ENCODE measurements at places on chromosomes 2 and 18. TPM values are rescaled to one million over a fixed set of nuclear protein-coding genes. Genes with fewer than 3 reads are reported as not detected.

Gene PFN4
- not detected for total RNA-seq

Gene TXNDC2
- total RNA-seq, result not detected

Gene CTAGE1
- total RNA-seq, result not detected

DNA sequence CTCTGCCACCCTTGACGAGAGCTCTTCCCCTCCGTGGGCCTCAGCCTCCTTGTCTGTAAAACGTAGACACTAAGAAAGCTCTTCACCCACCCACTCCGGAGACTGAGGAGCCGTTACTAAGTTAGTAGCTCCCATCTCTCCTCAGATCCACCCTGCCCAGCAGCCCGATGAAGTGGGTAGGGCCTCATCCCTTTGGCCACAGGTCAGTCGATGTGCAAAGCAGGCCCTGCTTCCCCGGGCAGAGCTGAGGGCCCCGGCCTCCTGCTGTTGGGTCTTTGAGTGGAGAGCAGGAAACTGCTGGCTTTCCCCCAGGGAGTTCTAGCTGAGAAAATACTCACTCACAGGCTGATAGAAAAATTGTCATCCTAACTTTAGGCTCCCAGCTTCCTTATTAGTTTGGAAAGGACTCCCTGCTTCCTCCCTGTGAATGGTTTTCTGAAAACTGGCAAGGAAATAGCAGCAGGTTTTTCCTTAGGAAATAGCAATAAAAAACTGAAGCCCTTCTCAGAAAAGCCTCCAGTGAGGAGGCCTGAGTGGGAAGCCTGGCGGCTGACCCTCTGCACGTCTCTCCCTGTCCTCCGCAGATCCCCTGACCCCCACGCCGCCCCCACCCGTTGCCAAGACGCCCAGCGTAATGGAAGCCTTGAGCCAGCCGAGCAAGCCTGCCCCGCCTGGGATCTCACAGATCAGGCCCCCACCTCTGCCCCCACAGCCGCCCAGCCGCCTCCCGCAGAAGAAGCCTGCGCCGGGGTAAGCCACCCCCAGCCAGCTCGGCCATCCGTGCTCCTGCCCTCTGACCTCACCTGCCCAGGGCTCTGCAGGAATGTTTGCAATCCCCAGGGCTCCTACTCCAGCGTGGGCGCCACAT, 30.2 kb downstream of the ITGB1BP1 start:
- DNase-seq, result peak; percentile 38

DNA sequence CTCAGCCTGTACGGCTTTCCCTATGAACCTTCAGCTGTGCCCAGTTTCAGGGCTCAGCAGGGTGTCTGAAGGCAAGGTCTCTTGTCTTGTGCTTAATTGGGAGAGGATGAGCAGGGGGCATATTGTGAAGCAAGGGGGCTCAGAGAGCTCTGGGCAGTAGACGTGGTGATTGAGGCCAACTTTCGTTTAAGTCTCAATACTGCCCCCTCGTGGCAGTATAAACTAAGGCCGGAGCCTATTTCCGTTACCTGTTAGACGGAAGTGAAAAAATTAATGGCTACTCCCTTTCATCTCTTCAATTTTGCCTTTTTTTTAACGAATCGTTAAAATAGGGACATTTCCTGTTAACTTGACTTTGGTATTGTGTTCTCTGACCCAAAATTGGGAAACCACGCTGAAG, 193.4 kb downstream of the TDRD15 start:
- peak; percentile 64 for DNase-seq

GRCh38 chr2:9914384-9915065, 37.0 kb upstream of the GRHL1 start:
- no peak for DNase-seq

DNA sequence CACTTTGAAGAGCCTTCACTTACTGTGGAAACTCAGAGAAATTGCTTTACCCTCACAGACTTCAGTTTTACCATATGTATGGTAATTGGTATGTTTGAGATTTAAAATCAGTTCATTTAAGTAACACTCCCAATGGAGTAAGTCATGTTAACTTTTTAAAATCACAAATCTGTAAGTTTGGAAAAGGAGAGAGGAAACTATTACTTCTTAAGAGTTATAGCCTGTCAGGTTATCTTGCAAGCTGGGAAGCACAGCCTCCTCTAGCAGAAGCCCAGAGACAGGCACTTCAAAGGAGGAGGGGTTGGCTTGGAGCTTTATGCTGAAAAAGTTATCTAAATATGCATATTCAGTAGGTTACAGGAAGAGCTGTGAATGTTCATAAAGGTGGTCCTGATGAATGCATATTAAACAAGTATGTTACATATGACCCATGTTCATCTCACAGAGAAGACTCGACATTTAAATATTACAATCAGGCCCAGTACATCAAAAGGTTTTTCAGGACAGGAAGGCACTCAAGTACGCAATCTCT, 102.5 kb downstream of the XRCC5 start:
- no peak for DNase-seq

DNA sequence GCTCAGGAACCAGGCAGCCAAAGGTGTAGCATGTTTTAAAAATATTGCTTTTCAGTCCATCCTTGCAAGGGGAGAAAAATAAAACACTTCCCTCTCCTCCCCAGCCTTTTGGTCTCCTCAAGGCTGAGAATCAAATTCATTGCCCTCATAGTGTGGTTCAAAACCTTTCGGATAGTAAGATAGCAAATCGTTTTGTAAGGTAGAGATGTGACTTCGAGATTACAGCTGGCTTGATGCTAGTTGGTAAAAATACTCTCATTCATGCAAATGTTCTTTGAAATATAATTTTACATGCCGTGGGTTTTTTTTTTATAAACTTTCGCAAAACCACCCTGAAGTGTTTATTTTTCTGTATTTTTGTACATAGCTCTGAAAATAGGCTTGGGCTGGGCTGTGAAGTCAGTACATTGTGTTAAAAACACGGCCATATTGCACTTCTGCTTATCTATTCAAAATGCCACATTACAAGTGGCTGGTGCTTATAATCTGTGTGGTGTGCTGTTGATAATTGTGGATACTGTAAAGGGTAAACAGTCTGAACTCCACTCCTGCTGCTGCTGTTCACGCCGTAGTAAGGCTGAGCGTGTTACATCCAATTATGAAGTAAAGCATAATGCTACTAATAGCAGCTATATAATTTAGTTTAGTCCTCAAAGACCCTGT, 172.0 kb upstream of the SIX3 start:
- DNase-seq, result no peak

- no peak for DNase-seq
Observed at GRCh38 chr2:98569197-98569793, 39.0 kb downstream of the COA5 start.

Data from sigmoid colon (tissue), 7 donors.